Peyer's patch (tissue), 4 donors: ENCODE measurements at places on chromosomes 7 and 10. TPM values are rescaled to one million over a fixed set of nuclear protein-coding genes. Genes with fewer than 3 reads are reported as not detected.

GRCh38 chr7:36310897-36311296 lies 78.8 kb upstream of the ANLN start:
- DNase-seq = no peak

Gene KIF11
- total RNA-seq = 5.0 TPM

- DNase-seq = no peak
Observed at GRCh38 chr10:3943695-3944257, 158.8 kb upstream of the KLF6 start.

Gene ANTXRL
- total RNA-seq = not detected

- no peak for DNase-seq
Observed at GRCh38 chr10:24223953-24224352, 15.0 kb downstream of the KIAA1217 start.

Gene SP8
- 1.4 TPM for total RNA-seq

DNA sequence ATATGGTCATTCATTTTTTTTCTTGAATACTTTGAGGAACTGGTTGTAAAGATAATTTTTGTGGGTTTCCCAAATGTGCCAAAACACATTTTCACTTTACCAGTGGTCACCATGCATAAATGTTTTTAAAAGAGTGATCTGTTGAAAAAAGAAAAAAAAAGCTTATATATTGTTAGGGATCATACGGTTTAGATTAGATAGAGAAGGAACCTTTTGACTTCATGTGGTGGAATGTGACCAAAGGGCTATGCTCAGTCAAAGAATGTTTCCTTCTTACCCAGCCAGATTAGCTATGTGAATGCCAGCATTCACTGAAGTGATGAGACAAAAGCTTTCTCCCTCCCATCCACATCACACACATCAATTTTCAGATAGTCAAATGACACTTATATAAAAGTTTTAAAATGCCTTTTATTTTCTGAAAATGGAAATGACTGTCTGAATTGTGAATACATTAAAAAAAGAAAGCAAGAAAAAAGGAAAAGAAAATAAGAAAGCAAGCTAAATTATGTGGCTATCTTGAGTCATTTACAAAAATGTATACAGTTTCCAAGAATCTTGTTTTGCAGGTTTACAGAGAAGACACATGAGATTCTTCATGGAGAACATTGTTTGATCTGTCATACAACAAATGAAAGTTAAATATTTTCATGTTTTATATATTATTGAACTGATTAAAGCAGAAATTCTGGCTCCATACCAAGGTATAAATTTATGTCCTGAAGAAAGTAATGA lies 8.6 kb upstream of the CPED1 start:
- no peak for DNase-seq

Gene SYT15B
- 0.94 TPM for total RNA-seq

DNA sequence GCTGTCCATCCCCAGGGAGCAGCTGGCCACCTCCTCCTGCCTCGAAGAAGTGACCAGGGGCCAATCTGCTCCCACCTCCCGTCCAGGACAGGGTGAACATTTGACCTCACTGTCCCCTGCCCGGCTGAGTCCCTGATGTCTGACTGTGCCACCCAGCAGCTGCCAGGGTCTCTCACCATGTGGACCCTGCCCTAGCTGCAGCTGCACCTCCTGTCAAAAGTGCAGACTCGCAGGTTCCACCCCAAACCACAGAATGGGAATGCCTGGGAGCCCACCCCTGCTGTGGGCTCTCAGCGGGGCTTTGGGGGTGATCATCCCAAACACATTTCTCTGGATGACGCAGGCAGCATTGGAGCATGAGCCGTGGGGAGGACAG lies 86.1 kb downstream of the RGS10 start:
- DNase-seq = no peak

- no peak for DNase-seq
Observed at GRCh38 chr10:124579011-124579399, 117.4 kb downstream of the LHPP start.

Gene OR2A42
- total RNA-seq = not detected

GRCh38 chr10:62373995-62374861 lies at the start of gene ZNF365:
TSS of gene ZNF365 (plus strand) at chr10:62374369. CDS start at chr10:62376194, 1,825 bp downstream.
- DNase-seq = no peak

DNA sequence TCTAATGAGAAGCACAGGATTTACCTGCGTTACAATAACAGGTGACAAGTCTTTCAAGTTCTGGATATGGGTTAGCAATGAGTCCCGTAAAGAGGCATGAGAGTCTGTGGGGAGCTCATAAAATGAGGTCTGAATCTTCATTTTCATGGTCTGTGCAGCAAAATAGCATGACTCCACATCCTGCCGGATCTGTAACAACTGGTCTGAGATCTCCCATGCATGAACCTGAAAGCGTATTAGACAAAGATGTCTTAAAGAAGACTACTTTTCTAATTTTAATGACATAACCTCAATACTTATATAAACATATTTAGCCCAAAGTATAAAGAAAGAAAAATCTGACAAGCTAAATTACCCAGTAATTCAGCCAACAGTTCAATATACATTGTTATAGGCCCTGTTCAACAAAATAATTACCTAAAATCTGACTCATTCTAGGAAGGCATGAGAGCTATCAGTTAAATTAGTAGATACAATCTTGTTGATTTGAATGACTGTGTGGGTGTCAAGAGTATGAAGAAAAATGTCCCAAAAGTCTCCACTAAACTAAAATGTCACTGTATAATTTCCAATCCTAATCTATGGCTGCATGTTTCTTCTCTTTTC lies 36.9 kb downstream of the TNPO3 start:
- DNase-seq = no peak

Gene PIK3CG
- total RNA-seq = 7.9 TPM

DNA sequence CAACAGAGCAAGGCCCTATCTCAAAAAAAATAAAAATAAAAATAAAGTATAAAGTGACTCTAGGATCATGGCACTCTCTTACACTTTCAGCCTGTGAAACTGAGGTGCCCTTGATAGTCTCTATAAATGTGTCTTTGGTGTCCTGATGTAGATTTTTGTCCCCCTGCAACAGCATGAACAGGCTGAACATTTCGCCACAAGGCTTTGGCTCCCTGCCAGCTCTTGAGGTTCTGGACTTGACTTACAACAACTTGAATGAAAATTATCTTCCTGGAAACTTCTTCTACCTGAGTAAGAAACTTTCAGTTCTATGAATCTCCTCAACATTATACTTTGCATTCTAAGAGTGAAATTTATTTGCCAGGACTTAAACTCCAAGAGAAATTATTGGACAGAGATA lies 48.1 kb upstream of the BMS1 start:
- DNase-seq = no peak

Gene SLC37A3
- total RNA-seq = 45.4 TPM

GRCh38 chr7:107170051-107170915 lies 1.5 kb downstream of the HBP1 start:
- DNase-seq = no peak

DNA sequence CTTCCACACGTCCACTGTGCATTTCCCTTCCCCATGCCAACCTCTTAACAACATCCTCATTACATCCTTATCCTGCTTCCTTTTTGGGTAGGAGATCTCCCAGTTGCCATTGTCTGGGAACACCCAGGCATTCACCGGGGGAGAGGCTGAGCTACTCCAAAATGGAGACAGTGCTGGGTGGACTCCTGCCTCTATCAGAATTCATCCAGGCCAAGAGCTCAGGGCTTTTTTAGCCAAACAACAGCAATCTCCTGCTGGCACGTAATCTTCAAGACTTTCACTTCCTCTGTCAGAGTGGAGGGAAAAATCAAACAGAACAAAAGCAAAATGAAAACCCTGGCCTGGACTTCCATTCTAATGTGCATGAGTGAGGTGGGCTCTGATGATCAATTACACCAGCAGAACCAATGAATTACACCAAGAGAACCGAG lies 245.0 kb downstream of the PRPF18 start:
- no peak for DNase-seq
